ENCODE measurements at places on chromosomes 1 and 21.

GRCh38 chr21:14559102-14559501 lies 13.0 kb upstream of the SAMSN1 start:
- no peak for DNase-seq

GRCh38 chr1:59005491-59006288 lies 221.8 kb upstream of the JUN start:
- no peak for DNase-seq

DNA sequence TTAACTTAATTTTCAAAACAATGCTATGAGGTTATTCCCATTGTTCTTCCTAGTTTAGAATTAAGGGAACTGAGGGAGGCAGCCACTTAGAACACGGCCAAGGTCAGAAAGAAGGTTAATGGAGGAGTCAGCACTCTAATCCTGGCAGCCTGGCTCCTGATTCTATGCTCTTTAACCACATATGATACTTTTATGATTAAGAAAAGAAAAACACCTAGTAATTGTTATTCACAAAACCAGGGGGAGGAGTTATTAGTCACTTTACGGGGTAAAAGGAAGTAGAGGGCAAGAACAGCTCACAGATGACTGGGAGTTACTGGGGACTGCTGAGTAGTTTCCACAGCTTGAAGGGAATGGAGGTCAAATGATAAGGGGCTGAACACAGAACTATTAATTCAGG lies 38.6 kb downstream of the GADD45A start:
- DNase-seq = no peak

DNA sequence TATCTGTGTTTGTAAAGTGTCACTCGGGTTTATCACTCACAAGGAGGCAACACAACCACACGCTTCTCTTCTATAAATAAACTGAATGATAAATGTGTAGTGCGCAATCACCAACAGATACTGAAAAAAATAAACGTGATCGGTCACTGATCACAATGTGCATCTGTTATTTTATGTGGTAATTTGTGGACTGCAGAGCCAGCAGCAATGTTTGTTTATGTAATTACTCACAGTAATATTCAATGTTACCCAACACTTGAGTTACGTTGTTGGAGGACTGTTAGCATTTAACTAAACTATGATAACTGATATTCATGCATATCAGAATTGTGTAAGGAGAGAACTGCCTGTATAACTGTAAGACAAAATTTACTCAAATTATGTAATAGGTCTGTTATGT lies 129.6 kb downstream of the USH2A start:
- DNase-seq = no peak

- no peak for DNase-seq
Observed at GRCh38 chr1:106846656-106847055, 209.8 kb upstream of the PRMT6 start.

DNA sequence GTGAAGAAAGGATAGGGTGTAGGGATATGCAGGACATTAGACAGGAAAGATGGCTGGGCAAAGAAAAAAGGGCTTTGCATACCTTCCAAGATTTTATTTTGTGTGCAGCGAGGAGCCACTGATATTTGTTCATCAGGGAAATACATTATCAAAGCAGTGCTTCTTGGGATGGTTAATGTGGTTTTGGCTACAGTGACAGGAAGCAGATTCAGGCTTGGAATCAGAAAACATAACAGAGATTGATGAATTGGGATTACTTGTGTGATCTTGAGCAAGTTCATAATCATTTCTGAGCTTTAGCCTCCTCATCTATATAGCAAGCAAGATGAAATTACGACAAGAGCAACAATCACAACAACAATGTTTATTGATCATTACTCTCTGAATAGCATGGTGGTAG lies 249.2 kb upstream of the SGIP1 start:
- DNase-seq = no peak

DNA sequence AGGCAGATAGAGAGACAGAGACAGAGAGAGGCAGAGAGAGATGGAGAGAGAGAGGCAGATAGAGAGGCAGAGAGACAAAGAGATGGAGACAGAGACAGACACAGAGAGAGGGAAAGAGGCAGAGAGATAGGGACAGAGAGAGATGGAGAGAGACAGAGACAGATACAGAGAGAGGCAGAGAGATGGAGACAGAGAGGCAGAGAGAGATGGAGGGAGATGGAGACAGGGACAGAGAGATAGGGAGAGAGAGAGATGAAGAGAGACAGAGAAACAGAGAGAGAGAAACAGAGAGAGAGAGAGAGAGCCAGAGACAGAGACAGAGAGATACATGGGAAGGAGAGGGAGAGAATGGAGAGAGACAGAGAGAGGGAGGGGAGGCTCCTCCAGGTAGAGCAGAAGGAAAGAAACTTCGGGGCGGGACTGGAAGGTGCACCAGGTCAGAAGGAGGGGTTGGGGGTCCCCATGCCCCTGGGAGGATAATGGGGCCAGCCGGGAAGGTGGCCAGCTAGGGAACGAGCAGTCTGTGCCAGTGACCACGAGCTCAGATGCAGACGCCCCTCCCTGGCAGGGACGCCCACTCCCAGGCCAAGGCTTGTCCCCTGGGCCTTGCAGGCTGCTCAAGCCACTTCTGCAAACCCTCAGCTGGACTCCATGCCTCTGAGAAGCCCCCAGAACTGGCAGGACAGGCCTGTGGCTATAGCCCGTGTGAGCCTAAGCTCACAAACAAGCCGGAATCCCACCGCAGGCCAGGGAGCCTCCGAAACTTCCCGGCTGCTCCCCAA lies 3.3 kb downstream of the FNDC10 start:
- no peak for DNase-seq

All from DMS 273 treated with DMSO at 0.1 percent for 48 hours (cell line).